ENCODE measurements at places on chromosomes 2 and 18.

GRCh38 chr2:156327835-156328695 lies 4.5 kb downstream of the NR4A2 start:
- no peak for DNase-seq

GRCh38 chr2:146489386-146489785 lies 1355.4 kb upstream of the ACVR2A start:
- no peak for DNase-seq

GRCh38 chr18:6257950-6258349 lies 156.8 kb downstream of the L3MBTL4 start:
- no peak for DNase-seq

GRCh38 chr2:43405829-43406228 lies 179.4 kb upstream of the ZFP36L2 start:
- no peak for DNase-seq

DNA sequence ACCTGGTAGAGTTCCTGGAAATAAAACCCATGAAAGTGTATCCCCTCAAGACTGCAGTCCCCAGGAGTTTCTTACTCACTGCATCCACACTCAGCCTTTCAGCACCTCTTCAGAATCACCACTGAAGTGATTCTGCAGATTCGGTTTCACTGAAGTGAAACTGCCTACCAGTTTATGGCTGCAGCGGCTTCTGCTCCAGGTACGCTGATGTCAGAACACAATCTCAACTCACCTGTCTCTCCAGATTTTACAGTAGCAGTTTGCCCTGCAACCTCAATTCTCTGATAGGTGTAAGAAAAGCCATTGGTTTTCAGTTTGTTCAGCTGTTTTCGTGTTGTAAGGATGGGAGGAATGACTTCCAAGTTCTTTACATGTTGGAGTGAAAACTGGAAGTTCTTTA lies 124.8 kb downstream of the TSN start:
- no peak for DNase-seq

GRCh38 chr2:54455131-54455562 lies 980 bp upstream of the SPTBN1 start:
- no peak for DNase-seq

- DNase-seq, result peak; percentile 33
Measured at GRCh38 chr2:174632841-174633622, 35.4 kb upstream of the WIPF1 start.

GRCh38 chr2:173239644-173240043 lies 115.0 kb upstream of the CDCA7 start:
- peak; percentile 57 for DNase-seq
